ENCODE measurements at places on chromosomes 4 and X.

- no peak for DNase-seq
Observed at GRCh38 chrX:43822014-43822413, 60.2 kb downstream of the MAOB start.

DNA sequence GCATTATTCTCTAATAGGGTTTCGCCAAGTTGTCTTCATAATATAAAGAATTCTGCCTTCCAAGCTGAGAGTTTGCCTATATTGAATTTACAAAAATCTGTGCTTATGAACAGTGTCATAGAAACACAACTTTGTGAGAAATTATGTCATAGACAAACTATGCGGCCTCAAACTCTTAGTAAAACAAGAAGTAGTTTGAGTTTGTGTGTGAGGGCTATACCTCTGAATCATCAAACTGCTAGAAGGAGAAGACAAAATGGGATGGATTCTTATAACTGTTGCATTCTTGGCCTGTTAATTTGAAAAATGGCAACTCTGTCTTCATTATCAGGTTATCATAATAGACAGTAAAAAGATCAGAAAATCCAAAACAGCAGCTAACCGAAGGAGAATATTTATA is 46.1 kb upstream of the NAP1L5 start:
- DNase-seq: no peak

DNA sequence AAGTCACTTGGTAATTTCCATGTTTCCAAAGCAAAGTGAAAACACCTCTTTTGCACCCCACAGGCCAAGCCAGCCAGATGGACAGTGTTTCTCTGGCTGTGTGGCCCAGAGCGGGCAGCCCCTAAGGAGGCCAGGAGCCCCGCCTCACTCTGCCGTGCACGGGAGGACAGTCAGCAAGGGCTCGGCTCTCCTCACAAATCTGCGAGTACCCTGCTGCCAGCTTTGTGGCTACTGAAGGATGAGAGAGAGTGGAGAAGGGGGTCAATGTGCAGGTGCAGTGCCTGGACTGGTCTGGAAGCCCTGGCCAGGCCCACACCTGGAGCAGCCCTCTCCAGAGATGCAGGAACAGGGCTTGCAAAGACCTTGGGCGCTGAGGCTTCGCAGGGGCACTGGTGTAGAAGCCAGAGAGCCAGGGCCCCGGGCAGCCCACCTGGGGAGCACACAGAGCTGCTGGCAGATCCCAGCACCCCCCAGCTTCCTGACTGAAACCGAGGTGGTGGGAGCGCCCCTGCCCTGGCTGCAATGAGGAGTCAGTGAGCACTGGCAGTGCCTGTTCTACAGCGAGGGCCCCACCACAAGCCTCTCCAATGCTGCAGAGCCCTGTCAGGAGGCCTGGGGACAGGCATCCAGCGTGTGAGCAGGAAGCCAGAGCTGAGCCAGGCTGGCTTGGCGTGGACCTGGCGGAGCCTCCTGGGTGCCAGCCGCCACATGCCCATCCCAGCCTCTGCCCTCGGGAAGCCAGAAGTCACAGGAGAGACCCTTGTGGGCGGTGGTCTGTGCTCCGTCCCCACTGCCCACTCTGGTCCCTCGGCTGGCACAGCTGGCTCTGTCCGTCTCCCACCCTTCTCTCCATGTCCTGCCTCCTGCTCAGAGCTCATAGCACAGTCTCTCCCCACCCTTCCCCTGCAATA is 3.9 kb downstream of the SPON2 start:
- no peak for DNase-seq

- DNase-seq: no peak
Observed at GRCh38 chr4:38386005-38386551, 277.9 kb upstream of the KLF3 start.

DNA sequence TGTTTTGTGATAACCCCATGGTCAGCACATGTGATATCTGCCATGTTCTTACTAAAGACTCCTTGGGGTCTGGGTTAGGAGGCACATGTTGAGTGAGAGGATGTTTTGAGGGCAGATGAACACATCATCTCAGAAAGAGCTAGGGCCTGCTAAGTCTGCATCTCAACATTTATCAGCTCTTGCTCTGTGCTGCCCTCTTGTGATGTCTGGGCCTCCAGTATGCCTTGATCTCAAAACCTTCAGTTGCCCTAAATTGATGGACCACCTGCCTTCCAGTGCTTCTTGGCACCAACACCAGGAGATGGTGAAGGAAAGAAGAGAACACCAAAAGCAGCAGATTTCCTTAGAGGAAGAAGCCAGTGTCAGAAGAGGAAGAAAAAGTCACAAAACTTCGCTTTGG is 22.5 kb downstream of the MID1 start:
- DNase-seq: no peak

DNA sequence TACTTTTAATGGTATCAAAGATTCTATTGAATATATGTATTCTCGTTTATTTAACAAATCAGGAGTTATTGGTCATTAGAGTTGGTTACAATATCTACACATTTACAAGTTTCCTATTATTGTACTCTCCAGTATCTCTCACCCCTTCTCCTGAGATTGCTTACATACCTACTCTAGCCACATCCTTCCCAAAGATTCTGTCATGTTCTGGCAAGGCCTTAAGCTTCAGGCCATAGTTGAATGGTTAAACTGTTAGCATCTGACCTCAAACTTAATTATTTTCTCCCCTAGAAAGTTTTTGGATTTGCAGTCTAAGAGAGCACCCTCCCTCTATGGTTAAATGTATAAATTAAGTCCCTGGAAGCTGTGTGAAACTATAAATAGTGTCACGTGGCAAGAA is 784.2 kb downstream of the GLUD2 start:
- DNase-seq: no peak

DNA sequence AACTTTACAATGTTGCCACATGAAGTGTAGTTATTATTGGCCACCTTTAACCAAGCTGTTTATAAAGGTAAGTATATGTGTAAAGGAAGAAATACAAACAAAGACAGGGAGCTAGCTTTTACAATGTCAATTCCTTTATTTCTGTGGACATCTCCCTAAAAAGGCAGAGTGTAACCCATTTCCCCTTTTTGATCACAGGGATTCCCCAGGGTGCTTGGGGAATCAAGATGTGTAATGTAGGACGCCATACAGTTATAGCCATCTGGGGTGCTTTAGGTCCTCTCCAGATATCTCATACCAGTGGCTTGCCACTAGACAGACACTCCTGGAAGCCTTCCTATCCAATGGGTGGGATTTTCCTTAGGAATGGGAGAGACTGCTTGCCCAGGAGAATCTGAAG is 4.2 kb upstream of the CUL4B start:
- no peak for DNase-seq

GRCh38 chr4:3470244-3471097 is 7.4 kb downstream of the DOK7 start:
- DNase-seq: no peak

- no peak for DNase-seq
Observed at GRCh38 chr4:56902703-56903102, 5.0 kb upstream of the REST start.

DNA sequence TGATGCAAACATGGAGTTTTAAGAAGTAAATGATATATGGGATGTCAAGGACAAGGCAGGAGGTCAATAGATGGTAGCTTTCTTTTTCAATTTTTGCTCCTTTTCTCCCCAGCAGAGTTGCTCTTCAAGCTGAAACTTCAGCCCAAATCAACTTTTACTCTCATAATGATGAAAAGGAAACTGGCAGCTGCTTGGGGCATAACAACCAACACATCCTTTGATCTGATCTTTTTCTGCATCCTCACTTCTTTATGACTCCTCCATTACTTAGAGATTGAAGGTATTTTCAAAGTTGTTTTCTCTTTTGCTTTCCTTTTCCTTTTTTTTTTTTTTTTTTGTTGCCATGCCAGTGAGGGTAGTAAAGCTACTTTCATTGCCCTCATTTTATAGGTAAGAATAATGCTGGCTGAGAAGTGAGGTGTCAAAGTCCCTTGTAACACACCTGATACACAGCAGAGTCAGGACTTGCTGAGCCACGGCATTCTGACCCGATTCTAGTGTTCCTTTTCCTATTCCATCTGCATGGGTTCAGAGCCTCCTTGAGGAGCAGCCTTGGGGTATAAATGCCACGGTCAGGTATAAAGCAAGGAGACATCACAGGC is 26.9 kb downstream of the SLC2A9 start:
- DNase-seq: no peak

GRCh38 chr4:55398966-55399365 is 3.2 kb downstream of the TMEM165 start:
- DNase-seq: no peak

- no peak for DNase-seq
Observed at GRCh38 chr4:25827897-25828296, 34.9 kb downstream of the SEL1L3 start.

GRCh38 chrX:133495464-133496391 is 80.4 kb upstream of the GPC4 start:
- no peak for DNase-seq

DNA sequence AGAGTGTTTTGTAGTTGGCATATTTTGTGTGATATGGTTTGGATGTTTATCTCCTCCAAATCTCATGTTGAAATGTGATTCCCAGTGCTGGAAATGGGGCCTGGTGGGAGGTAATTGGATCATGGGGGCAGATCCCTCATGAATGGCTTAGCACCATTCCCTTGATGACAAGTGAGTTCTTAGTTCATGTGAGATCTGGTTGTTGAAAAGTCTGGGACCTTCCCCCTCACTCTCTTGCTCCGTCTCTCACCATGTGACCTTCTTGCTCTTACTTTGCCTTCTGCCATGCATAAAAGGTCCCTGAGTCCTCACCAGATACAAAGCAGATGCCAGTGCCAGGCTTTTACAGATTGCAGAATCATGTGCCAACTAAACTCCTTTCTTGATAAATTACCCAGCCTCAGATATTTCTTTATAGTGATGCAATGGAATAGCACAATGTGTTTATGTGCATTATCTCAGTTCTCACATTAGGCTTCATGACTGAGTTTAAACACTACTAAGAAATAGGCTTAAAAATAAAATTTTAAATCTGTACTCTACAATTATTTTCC is 1348.8 kb downstream of the STIM2 start:
- no peak for DNase-seq

- DNase-seq: no peak
Observed at GRCh38 chr4:167955006-167955405, 137.3 kb upstream of the ANXA10 start.

- no peak for DNase-seq
Observed at GRCh38 chr4:70515367-70516250, 2.8 kb upstream of the AMTN start.

- DNase-seq: no peak
Observed at GRCh38 chr4:170446782-170447181, 357.0 kb upstream of the AADAT start.

DNA sequence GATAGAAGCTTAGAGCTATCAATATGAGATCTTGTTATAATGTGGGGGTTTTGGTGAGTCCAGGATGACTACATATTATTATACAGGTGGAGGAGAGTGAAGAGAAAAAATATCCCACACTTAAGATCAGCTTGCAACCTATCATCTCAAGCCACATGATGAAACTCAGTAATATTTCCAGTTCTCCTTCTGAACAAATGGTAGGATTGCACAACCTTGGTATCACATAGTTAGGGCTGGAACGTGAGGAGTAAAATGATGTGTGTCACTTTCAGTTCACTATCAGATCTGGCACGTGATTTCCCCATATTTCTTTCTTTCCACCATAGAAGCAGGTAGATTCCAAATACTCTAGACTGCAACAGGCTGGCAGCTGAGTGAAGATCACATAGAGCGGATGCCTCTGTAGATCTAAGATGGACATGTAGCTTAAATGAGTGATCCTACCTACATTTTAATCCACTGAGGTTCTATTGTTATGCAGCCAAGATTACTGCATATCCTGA is 150.6 kb upstream of the ANKRD50 start:
- DNase-seq: no peak

GRCh38 chr4:106062452-106062875 is 167.2 kb downstream of the NPNT start:
- DNase-seq: no peak

GRCh38 chr4:126678618-126679017 is 954.1 kb upstream of the INTU start:
- DNase-seq: no peak

GRCh38 chr4:126215759-126216158 is 901.0 kb downstream of the FAT4 start:
- no peak for DNase-seq

DNA sequence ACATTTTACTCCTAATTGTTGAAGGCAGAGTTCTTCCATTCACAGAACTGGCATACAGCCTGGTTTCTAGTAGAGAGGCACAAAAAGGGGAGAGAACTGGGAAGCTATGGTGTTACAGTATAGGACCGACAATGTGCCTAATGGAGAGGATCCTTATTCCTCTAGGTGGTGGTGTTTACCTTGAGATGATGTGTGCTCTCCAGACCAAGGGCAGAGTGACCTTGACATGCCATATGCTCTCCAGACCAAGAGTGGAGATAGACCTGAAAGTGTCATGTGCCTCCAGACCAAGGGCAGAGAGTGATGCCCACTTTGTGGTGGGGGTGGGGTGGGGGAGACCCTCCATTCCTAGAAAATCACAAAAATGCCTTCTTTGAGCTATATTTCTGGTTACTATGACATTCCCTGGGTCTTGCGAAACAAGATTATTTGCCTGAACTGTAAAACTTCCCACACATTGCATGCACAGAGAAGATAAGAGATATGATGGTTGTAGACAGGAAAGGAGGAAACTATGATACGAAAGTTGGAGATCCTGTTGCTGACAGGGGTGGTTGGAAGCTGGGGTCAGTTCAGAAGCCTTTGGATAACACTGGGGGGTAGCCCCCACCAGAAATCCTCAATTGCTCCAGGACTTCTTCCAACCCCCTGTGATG is 119.7 kb downstream of the TEX13C start:
- no peak for DNase-seq

DNA sequence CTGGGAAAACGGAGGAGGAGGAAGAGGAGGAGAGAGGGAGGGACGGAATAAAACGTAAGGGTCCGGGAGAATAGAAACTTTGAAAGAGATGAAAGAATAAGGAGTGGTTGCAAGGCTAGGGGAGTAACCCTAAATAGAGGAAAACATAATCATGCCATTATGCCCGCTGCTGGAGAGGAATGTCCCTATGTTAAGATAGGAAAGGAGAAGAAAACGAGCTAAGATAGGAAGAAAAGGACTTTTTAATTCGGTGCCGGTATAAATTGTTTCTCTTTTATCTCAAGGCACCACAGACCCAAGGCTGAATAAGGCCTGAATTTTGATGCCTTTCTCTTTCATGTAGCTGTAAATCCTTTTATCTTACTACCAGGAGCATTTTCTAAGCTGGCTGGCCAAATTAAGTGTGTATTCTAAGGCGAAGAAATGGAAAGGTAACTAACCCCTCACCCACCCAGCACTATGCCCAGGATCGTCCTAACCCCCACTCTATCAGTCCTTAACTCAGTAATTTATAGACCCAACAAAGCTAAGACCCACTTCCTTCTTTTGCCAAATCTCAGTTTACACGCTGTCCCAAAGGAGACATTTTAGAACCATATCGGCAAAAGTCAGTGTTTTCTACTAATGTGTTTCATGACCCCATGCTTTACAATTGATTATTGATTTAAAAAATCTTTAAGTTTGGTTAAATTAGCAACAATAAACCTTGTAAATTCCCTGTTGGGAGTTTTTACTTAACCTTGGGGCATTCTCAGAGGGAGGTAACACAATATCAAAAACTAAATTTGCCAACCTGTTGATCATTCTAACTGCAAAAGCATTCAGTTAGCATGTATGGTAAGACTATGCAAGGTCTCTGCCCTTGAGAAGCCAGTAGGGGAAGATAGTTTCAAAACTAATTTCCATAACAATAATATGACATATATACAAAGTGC is 1.1 kb upstream of the CUL4B start:
- DNase-seq: no peak

GRCh38 chrX:46125111-46125510 is 420.1 kb downstream of the ZNF674 start:
- DNase-seq: no peak
